ENCODE measurements at places on chromosomes 5 and 9. TPM values are rescaled to one million over a fixed set of nuclear protein-coding genes. Genes with fewer than 3 reads are reported as not detected.

The HTR4 gene
- total RNA-seq: not detected

The FOXD4 gene
- 0.22 TPM for total RNA-seq

The LCN9 gene
- total RNA-seq: not detected

The ABO gene
- total RNA-seq: not detected

The PCDHA6 gene
- not detected for total RNA-seq

The TPM2 gene
- 36.9 TPM for total RNA-seq
